Activated CD4-positive, alpha-beta T cell treated with anti-CD3 and anti-CD28 coated beads, Interleukin-10, Interleukin-2, amounts not matched to agents 100 ng/mL and 50 ng/mL, durations not matched to agents 16 hours and 8 hours (primary cell): ENCODE measurements at places on chromosomes 16 and 17.

DNA sequence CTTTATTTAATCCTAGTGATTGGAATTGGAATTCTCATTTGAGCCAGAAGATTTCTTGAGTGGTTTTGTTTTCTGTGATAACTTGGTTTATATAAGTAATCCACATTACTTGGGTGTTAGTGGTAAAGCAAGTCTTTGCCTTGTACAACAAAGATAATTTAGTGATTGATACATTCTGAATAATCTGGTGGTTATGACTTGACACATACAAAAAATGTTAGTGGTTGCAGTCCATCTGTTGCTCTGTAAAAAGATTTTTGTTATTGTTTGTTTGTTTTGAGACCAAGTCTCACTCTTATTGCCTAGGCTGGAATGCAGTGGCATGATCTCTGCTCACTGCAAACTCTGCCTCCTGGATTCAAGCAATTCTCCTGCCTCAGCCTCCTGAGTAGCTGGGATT, 13.2 kb downstream of the OMG start:
- DNase-seq = no peak

GRCh38 chr16:86869288-86870022, 291.1 kb downstream of the FOXL1 start:
- no peak for DNase-seq

- no peak for DNase-seq
Observed at GRCh38 chr17:44995436-44996001, 27.4 kb upstream of the C1QL1 start.

- DNase-seq = no peak
Observed at GRCh38 chr17:6021011-6021400, 49.2 kb upstream of the WSCD1 start.

DNA sequence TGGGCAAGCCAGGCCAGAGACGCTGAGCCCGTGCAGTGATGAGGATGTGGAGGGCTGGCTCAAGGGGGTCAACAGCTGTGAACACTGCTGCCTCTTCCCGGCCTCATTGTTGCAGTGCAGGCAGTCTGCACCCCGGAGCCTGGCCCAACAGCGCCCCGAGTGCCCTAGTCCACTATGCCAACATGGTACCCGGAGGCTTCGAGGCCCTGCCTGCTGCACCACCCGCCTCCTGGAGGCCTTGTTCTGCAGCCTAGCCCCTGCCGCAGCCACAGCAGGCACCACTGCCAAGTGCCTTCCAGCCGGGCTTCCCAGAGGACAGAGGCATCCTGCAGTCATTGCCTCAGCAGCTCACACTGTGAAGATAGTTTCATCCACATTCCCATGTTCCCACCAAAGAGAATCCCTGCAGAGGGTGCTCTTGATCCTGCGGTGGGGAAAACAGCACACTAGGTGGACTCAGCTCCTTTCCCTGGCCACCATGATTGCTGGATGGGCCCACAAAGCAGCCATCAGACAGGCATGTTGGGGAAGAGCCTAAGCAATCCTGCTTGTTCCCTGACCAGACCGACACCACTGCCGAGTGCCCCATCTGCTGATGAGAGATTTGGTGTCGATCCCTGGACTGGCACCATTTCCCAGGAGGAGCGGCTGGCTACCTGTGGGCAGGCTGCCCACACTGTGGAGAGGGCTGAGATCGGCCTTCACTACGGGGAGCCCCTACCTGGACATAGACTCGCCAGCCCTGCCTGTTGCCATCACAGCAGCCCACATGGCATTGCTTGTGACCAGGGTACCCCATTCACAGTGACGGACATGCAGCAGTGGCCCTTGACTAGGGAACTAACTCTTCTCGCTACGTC, 44.9 kb downstream of the USP22 start:
- DNase-seq = no peak

DNA sequence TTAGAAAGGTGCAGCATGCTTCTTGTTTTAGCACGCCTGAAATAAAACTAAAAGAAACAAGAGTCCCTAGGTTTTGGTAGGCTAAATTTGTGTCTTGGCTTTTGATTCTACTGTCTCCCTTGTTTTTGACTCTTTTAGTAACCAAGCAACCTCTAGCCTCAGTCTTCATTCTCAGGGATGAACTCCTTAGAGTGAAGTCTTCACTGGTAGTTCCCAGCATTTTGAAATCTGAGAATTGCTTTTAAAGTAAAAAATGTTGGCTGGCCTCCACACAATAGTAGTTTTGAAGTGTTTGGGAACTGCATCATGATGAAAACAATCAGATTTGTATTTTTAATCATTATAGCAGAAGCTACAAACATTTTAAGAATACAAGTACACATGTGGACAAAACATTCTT, 6.1 kb upstream of the CDR2 start:
- no peak for DNase-seq

DNA sequence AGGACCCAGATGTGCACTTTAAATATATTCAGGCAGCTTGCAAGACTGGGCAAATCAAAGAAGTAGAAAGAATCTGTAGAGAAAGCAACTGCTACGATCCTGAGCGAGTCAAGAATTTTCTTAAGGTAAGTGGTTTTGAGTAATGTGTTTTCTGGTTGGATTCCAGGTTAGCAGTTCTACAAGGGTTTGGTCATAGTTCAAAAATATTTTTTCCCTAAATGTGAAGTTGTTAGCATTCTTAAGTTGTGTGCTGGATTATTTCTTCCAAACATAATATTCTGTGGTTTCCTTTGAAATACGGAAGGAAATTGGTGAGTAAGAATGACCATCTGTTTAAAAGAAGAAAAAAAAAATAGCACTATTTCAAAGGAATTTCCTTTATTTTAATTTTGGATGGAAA, 38.4 kb downstream of the PTRH2 start:
- no peak for DNase-seq

DNA sequence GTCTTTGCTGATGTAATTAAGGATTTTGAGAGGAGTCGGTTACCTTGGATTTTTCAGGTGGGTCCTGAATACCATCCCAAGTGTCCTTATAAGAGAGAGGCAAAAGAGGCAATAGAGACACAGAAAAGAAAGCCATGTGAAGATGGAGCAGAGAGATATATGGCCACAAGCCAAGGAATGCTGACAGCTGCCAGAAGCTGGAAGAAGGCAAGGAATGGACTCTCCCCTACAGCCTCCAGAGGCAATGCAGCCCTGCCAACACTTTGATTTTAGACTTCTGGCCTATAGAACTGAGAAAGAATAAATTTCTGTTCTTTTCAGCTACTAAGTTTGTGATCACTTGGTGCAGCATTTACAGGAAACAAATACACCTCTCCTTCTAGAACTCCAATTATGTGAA, 8.2 kb upstream of the RNFT1 start:
- no peak for DNase-seq

- DNase-seq = no peak
Observed at GRCh38 chr17:78990349-78991016, 10.8 kb upstream of the LGALS3BP start.

DNA sequence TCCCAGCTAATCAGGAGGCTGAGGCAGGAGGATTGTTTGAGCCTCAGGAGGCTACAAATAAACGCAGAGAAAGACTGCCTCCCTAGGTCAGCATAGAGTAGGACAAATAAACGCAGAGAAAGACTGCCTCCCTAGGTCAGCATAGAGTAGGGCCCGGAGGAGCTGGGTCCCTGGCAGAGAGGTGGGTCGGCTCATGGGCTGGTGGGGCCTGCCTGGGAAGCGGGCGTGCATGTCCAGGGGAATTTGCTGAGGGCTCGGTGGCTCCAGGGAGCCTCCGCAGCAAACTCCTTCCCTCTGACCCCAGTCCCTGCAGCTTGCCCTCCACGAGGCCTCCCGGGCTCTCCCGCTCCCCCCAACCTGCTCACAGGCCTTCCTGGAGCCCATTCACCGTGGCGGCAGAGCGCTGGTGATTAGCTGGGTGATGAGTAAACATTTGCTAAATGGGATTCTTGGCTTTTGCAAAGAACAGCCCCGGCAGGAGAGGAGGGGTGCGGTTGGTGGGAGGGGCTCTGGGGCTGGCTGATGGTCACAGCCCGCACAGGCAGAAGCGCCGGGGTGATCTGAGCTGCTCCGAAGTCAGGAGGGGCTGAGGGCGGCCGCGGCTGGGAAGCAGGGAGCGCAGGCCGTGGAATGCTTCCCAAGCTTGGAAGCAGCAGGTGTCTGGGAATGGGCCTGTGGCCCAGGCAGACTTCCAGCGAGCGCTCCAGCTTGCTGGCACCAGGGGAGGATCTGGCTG, 93.1 kb downstream of the RTN4RL1 start:
- no peak for DNase-seq

- DNase-seq = no peak
Observed at GRCh38 chr16:3004319-3004718, 8.4 kb upstream of the CLDN9 start.

GRCh38 chr16:24729951-24730815, 732 bp downstream of the TNRC6A start:
- peak; percentile 35 for DNase-seq

DNA sequence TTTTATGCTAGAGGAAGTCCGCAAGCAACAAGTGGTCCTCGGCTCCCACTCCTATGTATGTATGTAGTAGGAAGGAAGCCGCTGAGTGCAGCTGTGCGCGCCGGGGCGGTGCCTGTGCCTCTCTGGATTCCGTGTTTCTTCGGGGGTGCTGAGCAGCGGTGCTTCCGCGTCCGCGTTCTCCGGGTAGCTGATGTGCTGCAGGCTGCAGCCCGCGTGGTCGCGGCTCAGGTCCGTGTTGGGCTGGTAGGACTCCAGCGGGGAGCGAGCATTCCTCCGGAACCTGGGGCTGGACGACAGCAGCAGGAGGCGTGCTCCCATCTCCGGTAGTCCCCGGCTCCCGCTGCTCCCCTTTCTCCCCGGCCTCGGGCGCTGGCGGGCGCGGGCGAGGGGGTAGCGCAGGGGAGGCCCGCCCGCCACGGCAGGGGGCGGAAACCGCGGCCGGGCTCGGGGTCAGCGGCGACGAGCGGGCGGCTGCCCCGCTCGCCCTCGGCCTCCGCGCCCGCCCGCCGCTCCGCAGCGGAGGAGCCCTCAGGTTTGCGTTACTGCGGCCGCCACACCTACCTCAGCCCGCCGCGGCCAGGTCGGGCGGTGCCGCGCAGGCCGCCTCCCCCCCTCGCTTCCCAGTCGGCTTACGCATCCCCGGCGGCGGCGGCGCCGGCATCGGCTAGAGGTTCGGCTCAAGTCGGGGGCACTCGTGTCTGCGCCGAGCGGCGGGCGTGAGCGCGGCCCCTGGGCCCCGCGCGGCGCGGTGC, 487 bp downstream of the C17orf67 start:
- peak; percentile 80 for DNase-seq

DNA sequence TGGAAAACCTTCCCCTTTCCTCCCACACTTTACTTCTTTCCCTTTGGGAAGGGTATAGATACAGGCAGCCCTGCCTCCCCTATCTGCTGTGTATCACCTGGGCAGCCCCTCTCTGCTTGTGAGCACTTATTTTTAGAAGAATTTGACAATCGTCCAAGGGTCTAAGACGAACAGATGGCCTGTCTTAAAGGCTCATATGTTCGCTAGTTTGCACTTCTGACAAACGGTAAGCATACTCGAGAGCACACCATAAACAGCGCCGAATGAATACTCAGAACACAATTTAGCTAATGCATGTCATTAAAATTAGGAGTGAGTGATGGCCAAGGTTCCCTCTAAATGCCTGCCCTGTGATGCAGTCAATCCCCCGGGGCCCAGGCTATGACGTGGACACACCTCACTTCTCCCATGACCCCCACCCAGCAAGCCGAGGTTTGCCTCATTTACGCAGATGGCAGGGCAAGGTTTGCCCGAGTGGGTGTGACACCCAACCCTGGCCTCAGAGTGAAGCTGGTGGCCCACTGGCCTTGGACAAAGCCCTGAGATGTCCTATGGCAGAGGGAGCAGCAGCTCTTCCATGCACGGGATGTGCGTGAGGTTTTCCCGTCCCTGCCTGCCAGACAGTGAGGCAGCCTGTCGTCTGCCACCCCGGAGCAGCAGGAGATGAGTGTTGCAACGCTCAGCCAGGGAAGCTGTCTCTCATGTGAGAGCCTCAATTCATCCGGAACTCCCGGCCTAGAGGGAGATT, 125.2 kb downstream of the C16orf78 start:
- DNase-seq = no peak

GRCh38 chr16:61823326-61823725, 212.9 kb downstream of the CDH8 start:
- DNase-seq = no peak

- peak; percentile 81 for DNase-seq
Observed at GRCh38 chr17:17749921-17750320, 68.7 kb downstream of the RAI1 start.

- DNase-seq = no peak
Observed at GRCh38 chr16:28264656-28265055, 27.7 kb upstream of the SBK1 start.

DNA sequence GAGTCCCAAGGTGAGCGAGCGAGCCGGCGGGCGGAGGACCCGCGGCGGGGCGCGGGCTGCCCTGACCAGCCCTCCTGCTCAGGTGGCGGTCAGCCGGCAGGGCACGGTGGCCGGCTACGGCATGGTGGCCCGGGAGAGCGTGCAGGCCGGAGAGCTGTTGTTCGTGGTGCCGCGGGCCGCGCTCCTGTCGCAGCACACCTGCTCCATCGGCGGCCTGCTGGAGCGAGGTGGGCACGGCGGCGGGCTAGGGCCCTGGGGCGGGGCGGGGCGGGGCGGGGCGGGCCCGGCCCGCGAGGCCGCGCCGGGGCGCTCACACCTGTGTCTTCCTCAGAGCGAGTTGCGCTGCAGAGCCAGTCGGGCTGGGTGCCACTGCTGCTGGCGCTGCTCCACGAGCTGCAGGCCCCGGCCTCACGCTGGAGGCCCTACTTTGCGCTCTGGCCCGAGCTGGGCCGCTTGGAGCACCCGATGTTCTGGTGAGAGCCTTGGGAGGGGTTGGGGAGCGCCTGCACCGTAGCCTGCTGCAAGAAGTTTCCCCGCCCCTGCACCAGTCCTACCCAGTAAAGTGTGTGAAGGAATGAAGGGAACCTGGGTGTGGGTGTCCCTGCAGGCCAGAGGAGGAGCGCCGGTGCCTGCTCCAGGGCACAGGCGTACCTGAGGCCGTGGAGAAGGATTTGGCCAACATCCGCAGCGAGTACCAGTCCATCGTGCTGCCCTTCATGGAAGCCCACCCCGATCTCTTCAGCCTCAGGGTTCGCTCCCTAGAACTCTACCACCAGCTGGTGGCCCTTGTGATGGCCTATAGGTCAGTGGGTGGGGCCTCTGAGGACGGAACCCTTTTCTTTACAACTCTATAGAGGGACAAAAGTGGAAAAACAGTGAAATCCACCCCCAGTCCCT, 802 bp downstream of the SETD6 start:
- DNase-seq = peak; percentile 63

DNA sequence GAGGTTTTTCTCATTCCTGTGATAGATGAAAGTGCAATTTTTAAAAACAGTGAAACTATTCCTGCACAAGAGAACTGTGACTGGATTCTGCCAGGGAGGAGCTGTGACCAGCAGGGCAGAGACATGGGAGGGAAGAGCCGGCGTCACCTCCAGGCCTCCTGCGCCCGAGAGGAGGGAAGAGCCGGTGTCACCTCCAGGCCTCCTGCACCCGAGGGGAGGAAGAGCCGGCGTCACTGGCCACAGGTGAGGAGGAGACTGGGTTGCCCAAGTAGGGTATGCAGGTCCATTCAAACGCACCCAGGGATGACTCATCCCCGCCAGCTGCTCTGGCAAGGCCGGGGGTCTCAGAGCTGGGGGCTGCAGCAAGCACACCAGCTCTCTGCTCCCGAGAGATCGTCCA, 56.7 kb downstream of the METRNL start:
- no peak for DNase-seq

- no peak for DNase-seq
Observed at GRCh38 chr17:60586288-60586974, 13.6 kb upstream of the PPM1D start.

GRCh38 chr17:35708149-35708548, 23.3 kb upstream of the RASL10B start:
- DNase-seq = no peak
